ENCODE measurements at places on chromosomes 1 and 21. TPM values are rescaled to one million over a fixed set of nuclear protein-coding genes. Genes with fewer than 3 reads are reported as not detected.
A peak's percentile ranks its signal among the peaks of the same experiment; 100 is the strongest.

DNA sequence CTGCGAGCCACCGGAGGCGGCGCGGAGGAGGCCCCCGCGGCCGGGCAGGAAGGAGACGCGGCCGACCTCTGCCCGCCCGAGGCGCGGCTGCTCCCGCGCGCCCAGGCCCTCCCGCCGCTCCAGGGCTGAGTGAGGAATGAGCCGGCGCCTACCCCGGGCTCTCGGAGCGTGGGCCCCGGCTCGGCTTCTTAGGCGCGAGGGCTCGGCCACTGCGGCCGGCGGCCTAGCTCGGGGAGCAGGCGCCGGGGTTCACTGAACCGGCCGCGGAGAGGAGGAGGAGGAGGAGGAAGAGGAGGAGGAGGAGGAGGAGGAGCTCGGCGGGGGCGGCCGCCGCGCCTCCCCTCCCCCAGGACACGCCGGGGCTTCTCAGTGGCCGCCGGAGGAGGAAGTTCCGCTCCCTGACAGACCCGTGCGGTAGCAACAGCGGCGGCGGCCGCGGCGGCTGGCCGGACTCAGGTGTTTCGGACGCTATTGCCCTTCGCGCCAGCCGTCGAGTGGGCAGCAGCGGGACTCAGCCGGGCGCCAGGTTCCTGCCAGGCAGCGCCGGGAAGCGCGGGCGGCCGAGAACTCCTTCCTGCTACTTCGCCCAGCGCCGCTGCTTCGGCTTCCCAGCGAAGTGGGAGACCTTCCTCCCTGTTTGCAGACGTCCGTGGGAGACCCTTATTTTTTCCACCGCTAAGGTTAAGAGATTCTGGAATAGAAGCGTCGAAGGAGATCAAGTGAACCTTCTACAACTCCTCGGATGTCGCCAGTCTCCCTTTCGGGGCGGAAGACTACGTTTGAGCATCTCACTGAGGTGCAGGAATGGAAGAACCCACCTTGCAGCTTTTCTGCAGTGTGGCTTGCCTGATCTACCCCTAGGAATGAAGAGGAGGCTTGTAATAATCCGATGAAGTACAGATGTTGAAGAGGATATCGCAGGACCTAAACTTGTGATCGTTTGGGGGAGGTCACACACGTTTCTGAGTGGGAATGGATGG, at the start of gene MAN1A2:
Gene MAN1A2 (plus strand): TSS at position 404 of the 980 bp plus-strand sequence. CDS start 735 bp downstream, outside the sequence.
- DNase-seq: peak; percentile 84

DNA sequence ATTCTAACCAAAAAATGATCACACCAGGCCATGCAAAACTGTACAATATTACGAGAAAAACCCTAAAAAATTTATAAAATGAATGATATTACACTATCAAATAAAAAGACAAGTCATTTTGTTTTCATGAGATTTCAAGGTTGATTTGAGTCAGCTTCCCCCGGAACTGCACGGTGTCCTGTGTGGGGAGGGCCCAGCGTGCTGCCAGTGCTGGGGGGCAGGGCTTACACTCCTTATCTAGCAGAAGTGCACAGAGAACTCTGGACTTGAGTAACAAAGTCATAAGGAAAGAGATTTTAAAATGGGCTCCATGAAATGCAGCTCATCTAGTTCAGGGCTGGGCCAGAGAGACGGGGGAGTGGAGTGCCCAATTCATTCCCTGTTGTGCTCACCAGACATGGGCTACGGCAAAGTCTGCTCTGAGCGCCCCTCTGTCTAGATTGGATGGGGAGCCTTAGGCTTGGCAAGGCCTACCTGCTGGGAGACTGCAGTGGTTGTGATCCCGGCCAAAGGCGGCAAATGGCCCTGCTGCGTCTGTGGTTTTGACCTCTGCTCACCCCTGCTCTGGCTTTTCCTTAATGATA, 50.1 kb downstream of the COQ8A start:
- DNase-seq: no peak

GRCh38 chr1:192485692-192486436, 89.7 kb upstream of the RGS1 start:
- peak; percentile 69 for DNase-seq

C1orf115 gene
- total RNA-seq: 38.1 TPM

DNA sequence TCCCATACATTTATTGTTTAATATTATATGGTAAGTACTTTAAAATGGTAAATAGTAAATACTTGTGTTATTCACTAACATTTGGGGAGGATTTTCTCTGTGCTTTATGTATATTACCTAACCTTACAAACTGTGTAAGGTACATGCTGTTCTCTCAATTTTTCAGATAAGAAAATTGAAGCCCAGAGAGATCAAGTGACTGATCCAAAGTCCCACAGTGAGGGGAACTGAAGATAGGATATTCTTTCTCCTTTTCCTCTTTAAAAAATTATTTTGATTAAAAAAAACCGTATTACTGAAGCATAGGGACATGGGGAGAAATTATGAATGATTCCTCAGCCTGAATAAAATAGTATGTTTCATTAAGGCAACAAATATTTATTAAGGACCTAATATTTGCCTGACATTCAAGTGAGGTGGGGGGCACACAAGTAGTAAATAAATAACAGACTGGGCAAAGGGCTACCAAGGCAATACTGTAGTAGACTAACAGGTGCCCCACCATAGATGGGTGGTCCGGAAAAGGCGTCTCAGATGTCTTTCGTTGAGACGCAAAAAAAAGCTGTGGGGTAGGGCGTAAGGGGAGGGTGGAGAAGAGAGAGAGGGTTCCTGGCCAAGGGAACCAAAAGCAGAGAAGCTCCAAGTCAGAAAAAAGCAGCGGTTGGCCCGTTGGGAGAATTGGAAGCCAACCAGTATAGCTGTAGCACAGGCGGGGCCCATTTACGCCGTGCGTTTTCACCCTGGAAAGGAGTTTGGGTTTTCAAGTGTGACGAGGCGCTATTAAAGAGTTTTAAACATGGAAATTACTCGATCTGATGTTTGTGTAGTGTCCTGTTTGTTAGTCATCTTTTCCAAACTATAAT, 944 bp upstream of the AGO3 start:
- DNase-seq: no peak

DNA sequence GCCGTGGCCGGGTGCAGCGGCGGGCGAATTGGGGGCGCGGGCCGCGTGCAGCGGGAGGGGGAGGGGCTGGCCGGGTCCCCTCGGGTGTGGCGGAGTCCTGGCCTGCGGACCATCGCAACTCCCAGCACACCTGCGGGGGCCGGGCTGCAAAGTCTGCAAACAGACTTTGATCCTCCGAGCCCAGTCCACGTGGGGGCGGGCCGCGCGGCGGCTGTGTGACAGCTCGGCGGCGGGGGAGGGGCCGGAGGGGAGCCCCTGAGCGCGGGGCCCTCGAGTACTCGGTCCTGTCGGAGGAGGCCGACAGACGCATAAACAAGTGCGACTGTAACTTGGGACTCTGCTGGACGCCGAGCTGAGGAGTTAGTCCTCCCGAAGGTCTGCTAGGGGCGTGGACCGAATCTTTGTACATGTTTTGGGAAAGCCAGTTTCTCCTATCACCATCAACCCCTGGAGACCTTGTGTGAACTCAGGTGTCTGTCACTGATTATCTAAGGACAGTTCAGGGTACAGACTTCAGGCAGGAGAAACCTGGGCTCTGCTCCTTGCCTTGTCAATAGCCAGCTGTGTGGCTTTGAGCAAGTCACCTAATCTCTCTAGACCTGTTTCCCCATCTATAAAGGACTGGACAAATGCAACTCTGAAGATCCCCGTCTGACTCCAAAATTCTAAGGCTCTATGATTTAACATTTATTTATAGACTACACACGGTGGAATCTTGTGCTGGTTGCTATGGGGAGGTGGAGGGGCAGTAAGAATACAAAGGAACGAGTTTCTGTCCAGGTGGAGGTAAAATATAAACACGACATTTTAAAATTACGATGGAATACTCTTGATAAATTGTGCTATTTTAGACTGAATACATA, 710 bp upstream of the SLC30A1 start:
- no peak for DNase-seq

CD48 gene
- total RNA-seq: 12.3 TPM

DNA sequence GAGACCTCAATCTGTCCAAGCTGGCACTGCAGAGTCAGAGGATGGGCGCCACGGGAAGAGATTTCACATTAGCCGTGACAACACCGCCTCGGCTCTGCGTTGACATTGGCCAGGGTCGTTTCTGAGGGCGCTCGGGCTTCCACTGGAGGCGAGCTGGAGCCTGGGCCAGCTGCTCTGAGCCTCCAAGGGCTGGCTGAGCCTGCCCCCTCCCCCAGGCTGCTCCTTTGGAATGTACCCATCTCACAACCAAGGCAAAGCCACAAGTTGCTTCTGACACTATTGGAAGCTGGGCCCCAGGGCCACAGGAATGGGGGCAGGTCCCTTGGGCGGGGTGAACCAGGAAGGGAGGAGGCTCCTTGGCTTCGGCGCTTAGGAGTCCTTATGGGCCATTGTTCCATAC, 12.7 kb downstream of the GPR3 start:
- peak; percentile 82 for DNase-seq

DNA sequence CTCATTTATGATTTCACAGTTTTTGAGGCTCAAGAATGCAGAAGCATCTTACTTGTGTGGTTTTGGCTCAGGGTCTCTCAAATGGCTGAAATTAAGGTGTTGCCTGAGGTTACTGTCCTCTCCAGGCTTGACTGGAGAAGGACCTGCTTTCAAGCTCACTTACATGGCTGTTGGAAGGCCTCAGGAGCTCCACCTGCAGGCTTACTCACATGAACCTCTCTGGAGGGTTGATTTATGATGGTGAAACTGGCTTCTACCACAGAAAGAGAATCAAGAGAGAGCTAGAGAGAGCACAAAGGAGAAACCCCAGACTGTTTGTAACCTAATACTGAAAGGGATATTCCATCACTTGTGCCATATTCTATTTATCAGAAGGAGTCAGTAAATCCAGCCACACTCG, 6.2 kb upstream of the KCNK2 start:
- DNase-seq: no peak

- DNase-seq: no peak
Measured at GRCh38 chr1:41533731-41534080, 49.2 kb upstream of the EDN2 start.

DNA sequence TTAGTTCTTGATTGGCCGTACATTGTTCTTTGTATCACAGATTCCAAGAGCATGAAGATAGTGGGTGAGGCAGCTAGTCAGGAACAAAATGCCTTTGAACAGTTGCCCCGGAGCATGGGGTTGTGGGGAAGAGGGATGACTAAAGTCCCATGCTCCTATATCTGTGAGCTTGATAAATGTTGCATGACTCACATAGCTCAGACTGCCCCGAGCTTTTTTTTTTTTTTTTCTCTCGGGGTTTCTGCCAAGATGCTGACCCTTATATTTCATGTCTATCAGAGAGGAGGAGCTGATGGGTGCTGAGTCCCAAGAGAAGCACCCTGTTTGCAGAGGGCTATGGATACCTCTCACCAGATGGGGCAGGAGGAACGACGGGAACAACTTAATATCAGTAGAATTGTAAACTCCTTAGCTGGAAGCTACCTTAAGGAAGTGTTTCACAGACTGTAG, 40.6 kb downstream of the SRRM1 start:
- no peak for DNase-seq

- no peak for DNase-seq
Measured at GRCh38 chr1:23481026-23481597, 2.9 kb downstream of the ASAP3 start.

DNA sequence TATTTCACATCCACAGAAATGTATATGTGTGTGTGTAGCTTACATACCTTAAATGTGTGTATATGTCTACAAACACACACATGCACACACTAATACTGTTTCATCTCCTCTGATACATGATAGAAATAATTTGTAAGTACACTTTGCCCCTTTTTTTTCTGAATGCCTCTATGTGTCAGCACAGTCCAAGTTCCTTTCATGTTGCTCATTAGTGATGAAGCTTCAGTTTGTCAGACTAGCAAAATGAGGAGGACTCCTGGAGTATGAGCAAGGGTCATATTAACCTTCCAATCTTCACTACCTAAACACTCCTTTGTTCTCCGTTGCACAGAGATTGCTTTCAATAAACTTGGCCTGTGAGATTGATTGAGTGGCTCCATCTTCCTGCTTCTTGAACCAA, 935.4 kb downstream of the MRPL39 start:
- no peak for DNase-seq

DNA sequence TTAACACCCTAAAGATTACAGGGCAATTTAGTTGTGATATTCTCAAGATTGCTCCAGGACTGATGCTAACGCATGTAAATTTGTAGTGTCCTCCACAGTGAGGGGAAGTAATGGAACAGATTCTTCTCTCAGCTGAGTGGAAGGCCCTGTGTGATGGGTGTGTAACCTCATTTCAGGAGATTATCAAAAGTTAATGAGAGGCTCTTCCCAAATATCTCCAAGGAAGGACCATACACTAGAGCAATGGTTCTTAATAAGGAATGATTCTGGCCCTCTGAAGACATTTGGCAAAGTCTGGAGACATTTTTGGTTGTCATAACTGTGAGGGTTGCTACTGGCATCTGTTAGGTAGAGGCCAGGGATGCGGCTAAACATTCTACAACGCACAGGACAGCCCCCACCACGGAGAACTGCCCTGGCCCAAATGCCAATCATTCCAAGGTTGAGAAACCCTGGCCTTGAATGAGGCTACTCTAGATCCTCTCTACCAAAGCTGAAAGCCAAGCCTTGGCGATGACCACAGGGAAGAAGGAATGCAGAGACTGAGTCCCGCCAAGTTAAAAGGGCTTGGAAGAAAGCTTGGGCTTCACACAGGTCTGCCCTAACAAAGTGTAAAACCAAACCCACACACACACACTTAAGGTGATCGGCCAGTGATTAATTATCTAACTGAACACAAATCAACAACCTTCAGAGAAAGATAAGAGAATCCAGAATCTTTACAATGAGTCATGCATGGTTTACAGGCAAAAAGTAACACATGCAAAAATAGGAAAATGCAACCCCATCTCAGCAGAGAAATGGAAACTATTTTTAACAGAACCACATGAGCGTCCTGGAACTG, 135.8 kb downstream of the SYF2 start:
- no peak for DNase-seq

IFI6 gene
- 18.7 TPM for total RNA-seq

DNA sequence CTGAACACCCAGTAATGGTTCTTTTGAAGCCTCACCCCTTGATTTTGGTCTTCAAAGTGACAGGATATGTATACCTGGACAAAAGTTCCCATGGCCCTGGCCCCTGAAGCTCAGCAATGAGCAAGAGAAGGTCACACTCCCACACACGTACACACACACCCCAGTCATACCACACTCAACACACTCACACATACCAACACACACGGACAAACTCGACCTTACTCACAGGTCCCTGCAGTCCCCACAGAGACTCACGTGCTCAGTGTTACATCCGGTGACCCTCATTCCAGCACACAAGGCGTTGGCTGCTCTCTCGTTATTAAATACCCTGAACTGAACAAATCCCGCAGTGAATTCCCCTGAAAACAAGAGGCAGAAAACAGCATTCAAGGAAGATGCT, 5.9 kb downstream of the ITLN1 start:
- DNase-seq: no peak

Measured in breast epithelium (tissue), 4 donors.